ENCODE measurements at places on chromosomes 1 and 21.

DNA sequence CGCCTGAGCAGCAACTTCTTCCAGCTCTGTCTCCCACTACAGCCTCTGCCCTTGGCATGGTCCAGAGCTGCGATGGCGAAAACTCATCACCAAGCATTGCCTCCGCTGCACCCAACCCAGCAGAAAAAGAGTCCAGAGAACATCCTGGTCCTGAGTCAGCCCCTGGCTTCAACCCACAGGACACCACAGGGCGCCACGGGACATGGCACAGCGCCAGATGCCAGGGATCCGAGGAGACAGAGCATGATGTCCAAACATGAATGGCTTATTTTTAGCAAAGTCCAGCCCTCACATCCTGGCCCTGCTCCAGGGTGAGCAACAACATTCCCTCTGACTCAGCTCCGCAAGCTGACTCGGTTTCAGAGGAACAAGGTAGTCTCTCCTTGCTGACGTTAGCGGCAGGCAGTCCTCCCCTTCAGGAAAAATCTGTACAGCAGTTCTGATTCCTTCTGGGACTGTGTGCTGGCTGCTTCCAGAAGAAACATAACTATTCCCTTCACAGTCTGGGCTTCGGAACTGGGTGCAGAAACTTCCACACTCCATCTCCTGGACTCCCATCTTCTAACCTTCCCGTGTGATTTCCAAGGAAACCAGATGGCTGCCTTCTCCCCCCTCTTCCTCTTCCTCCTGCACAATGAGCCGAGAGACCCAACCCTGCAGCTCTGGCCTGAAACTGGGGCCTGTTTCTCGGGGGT lies 131.3 kb downstream of the TOMM20 start:
- no peak for DNase-seq

GRCh38 chr1:160850993-160851392 lies 11.7 kb downstream of the CD244 start:
- DNase-seq: no peak

DNA sequence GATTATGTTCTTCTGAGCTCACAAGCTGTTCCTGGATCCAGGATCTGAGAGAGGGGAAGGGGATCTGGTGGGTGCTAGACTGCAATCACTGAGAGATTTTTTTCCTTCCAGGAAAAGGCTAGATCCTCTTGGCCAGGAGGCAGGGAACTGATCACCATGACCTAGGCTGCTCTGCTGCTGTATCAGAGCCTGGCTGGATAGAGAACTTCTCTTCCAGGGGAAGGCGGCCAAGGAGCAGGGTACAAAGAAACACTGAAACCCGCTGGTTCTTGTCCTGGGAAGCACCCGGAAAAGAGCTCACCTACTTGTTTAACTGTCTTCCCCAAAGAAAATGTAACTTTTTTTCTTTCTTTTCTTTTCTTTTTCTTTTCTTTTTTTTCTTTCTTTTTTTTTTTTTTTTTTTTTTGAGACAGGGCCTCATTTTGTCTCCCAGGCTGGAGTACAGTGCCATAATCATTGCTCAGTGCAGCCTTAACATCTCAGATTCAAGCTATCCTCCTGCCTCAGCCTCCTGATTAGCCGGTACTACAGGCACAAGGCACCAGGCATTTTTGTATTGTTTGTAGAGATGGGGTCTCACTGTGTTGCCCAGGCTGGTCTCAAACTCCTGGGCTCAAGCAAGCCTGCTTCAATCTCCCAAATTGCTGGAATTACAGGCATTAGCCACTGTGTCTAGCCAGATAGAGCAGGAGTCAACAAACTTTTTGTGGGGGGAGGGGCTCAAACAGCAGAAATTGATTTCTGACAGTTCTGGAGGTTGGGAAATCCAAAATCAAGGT lies 12.4 kb upstream of the RPS6KA1 start:
- DNase-seq: no peak

GRCh38 chr1:149997585-149998262 lies 12.8 kb downstream of the OTUD7B start:
- no peak for DNase-seq

DNA sequence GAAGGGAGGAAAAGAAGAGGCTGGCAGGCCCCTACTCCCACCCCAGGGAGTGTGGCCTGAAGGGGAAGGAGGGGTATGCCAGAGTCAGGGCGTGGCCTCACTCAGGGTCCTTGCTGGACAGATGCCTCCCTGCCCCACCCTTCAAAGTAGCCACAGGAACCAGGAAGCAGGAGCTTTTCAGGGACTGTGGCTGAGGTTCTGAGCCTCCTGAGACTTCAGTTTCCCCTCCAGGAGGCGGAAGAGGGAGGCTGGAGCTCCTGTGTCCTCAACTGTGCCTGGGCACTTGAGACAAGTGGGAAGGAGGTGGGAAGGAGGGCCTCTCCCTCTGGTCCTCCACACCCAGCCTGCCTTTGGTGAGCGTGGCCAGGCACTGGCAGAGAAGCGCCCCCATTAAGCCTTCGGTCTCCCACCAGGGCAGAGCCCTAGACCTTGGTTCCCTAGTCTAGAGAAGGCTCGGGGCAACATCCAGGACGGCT lies 5.3 kb downstream of the CELSR2 start:
- DNase-seq: no peak

DNA sequence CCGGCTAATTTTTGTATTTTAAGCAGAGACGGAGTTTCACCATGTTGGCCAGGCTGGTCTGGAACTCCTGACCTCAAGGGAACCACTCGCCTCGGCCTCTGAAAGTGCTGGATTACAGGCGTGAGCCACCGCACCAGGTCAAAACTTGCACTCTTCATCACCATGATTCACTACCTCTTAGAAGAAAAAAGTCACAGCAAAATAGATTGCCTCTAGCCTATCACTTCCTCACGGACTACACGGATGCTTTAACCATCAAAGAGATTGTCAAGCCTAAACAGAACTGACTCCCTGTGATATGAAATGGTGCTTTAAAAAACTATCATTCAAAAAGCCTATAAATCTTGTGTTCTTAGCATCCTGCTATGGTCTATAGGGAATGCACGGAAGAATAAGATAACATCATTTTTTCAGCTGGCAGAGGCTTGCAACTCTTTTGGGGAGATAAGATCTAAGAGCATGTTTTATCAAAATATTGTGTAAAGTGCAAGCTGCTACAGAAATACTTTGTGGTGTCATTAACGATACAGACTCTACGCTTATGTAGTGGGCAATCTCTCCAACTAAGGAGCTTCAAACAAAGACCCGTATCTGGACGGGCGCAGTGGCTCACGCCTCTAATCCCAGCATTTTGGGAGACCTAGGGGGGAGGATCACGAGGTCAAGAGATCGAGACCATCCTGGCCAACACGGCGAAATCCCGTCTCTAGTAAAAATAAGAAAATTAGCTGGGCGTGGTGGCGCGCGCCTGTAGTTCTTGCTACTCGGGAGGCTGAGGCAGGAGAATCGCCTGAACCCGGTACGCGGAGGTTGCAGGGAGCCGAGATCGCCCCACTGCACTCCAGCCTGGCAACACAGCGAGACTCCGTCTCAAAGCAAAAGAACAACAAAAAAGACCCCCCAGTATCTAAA lies 966 bp downstream of the TFB2M start:
- no peak for DNase-seq

Data from right renal cortex interstitium (tissue), 3 donors.